ENCODE measurements at places on chromosomes 13 and 19.

- DNase-seq, result no peak
Observed at GRCh38 chr13:99911069-99911964, 60.2 kb downstream of the ZIC5 start.

DNA sequence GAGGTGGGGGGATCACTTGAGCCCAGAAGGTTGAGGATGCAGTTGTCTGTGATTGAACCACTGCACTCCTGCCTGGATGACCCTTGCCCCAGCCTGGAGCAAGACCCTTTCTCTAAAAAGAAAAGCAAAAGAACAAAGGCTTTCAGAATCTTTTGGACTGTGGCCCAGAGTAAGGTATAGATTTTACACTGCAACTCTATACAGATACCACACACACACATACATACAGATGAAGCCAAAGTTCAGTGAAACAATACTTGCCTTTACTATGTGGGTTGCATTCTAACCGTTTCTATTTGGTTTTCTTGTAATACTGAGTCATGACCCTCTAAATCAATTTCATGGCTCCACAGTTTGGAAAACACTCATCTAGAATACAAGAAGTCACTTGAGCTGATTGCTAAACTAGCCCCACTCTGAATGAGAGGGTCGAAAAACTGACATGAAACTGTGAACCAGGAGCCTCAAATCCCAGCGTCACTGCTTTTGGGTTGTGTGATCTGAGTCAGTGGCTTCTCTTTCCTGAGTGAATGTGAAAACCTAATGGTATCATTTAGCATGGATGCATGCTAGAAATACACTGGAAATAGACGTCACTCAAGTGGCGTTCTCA is 756.1 kb downstream of the UQCRFS1 start:
- no peak for DNase-seq

GRCh38 chr13:25463496-25463895 is 91.7 kb downstream of the ATP8A2 start:
- no peak for DNase-seq

DNA sequence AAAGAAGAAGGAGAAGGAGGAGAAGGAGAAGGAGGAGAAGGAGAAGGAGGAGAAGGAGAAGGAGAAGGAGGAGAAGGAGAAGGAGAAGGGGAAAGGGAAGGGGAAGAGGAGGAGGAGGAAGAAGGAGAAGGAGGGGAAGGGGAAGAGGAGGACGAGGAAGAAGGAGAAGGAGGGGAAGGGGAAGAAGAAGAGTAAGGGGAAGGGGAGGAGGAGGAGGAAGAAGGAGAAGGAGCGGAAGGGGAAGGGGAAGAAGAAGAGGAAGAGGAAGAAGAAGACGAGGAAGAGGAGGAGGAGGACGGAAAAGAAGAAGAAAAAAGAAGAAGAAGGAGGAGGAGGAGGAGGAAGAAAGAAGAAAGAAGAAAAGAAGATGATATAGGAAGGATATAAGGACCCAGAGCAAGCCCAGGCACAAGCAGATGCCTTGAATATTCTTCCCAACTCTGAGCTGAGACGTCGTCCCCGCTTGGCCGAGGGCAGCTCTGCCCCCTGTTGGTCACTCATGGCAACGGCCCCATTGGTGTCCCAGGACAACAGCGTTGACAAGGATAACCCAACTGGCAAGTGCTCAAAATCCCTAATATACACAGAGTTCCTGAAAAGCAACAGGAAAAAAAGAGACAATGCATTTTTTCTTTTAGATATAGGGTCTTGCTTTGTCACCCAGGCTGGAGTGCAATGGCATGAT is 30.6 kb upstream of the IGSF23 start:
- no peak for DNase-seq

DNA sequence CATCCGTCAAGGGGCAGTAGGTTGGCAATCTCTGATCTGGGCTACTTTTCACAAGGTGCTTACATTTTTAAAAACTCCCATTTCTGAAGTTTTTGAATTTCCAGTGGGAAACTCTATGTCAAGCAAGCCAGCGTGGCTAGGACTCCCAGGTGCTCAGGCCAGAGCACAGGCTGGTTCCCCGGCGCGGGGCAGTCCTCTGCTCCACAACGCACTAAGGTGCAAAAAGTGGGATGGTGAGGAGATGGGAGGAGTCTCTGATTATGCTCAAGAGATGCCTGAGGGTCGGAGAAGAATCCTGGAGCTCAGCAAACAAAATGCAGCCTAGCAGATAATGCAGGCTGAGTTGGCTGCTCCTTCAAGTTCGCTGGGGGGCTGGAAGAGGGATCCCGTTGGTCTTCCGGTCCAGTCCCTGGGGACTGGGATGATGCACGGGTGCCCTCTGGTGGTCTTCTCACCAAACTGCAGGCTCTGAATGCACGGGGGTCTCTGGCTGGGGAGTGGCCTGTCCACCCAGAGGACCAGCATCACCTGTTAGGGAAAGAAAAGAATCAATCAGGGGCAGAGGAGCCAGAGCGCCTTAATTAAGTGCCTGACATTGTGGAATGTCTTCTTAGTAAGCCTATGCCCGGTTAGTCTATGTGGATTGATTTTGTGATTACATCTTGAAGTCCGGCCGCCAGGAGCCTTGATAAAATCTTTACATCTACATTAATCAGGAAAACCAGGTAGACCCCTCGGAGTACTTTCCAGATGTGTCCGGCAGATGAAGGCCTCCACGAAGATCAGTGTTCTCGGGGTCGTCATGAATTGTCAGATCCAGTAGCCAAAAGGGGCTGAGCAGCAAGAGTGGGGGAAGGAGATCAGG is 244.4 kb upstream of the MAB21L1 start:
- peak; percentile 70 for DNase-seq

GRCh38 chr19:46602392-46603194 is 1.5 kb downstream of the CALM3 start:
- DNase-seq, result peak; percentile 16

DNA sequence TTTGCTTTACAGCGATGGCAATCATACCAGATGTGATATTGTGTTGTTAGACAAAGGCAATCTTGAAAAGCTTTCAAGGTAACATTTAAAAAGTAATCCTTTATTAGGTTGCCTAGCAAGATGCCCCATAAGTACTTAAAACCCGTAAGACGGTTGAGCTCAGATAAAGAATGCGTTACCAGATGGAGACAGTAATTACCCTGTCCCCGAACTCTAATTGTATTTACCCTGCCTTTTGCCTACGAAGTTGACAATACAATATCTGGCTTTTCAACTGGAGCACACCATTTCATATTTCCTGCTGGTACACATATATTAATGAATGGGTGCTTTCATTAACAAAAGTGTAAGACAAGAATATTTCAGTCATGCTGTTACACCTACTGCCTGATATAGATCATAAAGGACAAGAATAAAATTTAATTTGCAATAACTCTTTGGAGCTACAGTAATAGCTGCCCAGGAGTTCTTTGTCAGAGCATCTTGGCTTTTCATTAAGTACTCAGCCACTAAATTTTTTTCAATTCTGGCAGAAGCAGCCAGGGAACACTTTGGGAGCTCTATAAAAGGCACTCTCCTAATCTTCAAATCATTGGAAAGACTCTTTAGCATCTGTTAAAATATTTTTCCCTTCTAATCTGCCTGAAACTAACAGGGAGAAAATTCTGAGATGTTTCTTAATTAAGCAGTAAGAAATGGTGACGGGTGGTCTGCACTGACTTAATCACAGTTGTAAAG is 63.8 kb downstream of the DCT start:
- DNase-seq, result no peak

DNA sequence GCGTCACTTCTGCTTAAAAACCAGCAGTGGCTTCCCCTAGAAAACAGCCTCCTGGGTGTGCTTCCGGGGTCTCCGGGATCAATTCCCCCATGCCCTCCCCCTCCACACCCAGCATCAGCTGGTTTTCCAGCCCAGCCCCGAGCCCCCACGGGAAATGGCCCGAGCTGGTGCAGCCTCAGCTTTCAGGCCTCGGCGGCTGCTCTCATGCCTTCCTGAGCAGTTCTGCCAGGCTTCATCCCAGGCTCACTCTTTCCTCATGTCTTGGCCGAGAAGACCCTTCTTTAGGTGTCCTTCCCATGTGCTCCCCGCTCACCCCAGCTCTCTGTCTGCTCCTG is 103.1 kb upstream of the RNF113B start:
- no peak for DNase-seq

DNA sequence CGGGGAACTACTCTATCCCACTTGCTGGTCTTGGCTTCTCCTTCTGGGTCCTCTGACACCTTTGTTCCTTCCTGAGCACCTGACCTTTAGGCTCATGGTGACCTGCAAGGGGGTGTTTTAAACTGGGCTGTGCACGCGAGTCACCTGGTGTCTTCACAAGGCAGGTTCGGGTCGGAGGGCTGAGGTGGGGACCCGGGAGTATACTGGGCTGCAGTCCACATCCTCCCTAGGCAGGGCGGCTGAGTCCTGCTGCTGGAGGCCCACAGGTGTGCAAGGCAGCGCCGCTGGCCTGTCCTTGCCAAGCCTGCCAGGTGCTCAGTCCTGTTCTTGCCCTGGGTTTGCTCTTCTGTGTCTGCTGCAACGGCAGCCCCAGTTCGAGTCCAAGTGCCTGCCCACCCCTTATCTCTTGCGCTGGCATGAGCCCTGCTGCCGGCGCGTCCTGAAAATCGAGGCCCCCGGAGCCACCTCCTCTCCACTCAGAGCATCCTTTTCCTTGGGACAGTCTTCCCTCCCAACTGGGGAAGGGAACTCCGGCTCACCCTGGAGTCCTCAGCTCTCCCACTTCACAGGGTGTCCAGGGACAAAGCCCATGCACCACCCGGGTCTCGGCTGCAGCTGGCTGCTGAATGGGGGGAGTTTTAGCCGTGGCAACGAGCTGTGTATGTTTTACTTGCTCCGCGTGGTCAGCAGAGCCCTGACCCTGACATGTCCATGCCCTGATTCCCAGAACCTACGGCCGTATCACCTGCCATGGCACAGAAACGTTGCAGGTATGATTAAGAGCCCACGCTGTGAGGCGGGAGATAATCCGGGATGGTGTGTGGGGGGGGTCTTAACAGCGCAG is 193.5 kb downstream of the TEX29 start:
- DNase-seq, result no peak

GRCh38 chr19:32708457-32708856 is 11.1 kb upstream of the TDRD12 start:
- DNase-seq, result no peak

GRCh38 chr19:15169541-15170285 is 31.1 kb downstream of the NOTCH3 start:
- DNase-seq, result no peak

- DNase-seq, result no peak
Observed at GRCh38 chr13:100175803-100176182, 86.9 kb downstream of the PCCA start.

- no peak for DNase-seq
Observed at GRCh38 chr13:51524829-51525566, 59.3 kb upstream of the WDFY2 start.

Data from anterior cingulate cortex (tissue), 58 donors.